ENCODE measurements at places on chromosomes 2 and 18. TPM values are rescaled to one million over a fixed set of nuclear protein-coding genes. Genes with fewer than 3 reads are reported as not detected.

The LTBP1 gene
- total RNA-seq: 6.6 TPM

The PARD3B gene
- total RNA-seq: 1.6 TPM

The FAP gene
- total RNA-seq: 0.26 TPM

The DLX1 gene
- not detected for total RNA-seq

The MATN3 gene
- 1.0 TPM for total RNA-seq

The ABHD1 gene
- total RNA-seq: not detected

The ZNF385B gene
- not detected for total RNA-seq

The REG3A gene
- not detected for total RNA-seq

The SLC9A4 gene
- 0.13 TPM for total RNA-seq

The SALL3 gene
- not detected for total RNA-seq

The CCL20 gene
- 1.5 TPM for total RNA-seq

The C2orf72 gene
- under 0.01 TPM for total RNA-seq

The DNAH7 gene
- under 0.01 TPM for total RNA-seq

The ASPRV1 gene
- total RNA-seq: 0.38 TPM

The TBR1 gene
- total RNA-seq: under 0.01 TPM

The HADHA gene
- total RNA-seq: 140 TPM

The MXD1 gene
- 30.5 TPM for total RNA-seq

The TUBA4B gene
- not detected for total RNA-seq

The ZC3H15 gene
- 128 TPM for total RNA-seq

Measured in bronchial epithelial cell (primary cell).